ENCODE measurements at places on chromosomes 1 and 21.

GRCh38 chr1:100036718-100037655 lies 67.2 kb downstream of the SLC35A3 start:
- DNase-seq = no peak

DNA sequence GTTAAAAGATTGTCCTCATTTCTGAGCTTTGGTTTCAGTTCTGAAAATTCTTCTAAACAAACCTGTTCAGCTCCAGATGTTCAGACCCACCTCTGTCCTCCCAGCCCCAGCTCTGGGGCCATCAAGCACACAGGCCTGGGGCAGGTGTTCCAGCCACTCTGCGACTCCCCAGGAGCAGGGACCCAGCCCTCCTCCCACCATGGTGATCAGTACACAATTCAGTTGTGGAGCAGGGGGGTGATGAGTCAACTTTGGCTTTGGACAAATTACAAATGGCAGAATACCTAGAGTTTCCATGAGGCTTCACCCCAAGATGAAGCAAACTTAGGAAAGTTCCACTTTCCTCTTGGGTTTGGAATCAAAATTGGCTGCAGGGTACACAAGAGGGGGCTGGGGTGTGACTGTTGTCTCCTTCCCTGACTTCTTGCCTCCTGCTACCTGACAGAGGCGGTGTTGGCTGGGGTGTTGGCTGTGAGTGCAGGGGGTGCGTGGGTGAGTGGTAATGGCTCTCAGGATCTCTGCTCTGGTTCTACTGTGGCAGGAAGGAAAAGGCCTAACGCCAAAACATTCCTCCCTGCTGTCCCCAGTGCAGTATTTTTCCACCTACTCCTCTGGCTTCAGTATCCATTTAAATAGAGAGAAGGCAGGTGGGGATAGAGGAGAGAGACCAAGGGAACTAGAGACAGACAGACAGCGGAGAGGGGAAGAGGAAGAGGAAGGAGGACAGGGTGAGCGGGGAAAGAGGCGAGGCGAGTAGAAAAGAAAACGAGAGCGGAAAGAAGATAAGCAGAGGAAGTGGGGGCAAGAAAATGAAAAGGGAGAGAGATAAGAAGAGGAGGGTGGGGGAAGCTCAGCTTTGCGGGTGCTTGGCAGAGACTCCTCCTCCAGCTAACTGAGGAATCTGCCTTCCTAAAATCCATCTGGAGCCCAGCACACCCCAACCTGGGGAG lies 20.6 kb upstream of the LRRN2 start:
- peak; percentile 60 for DNase-seq

DNA sequence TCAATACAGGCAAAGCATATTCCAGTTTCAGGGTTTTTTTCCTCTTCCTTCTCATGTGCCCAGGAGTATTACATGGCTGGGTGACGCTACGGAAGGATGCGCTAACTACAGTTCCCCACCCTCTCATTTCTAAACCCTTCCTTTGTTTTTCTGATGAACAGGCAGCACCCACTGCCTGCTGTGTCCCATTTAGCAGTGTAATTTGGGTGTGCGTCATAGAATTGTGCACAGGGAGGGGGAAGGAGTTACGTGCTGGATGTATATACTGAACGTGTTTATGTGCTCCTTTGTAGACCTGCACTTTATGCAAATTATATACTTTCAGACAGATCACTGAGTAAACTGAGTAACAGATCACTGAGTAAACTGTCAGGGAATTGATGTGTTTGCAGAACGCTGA lies 44.5 kb downstream of the ELAPOR1 start:
- no peak for DNase-seq

- DNase-seq = no peak
Measured at GRCh38 chr1:101330427-101331130, 93.8 kb downstream of the S1PR1 start.

Data from Jurkat, Clone E6-1 (cell line).